ENCODE measurements at places on chromosomes 5 and 9.

GRCh38 chr5:129080766-129081165 lies 13.8 kb upstream of the ISOC1 start:
- DNase-seq: no peak

GRCh38 chr5:157126-157715 lies 34.1 kb upstream of the LRRC14B start:
- DNase-seq: no peak

DNA sequence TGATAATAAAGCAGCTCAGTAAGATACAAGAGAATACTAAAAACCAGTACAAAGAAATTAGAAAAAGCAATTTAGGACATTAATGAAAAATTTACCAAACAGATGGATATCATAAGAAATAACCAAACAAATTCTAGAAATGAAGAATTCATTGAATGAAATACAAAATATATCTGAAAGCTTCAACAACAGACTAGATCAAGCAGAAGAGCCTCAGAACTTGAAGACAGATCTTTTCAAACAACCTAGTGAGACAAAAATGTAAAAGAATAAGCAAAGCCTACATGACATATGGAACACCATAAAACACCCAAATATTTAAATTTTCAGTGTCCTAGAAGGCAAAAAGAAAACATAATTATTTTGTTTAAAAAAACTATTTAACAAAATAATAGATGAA lies 66.9 kb downstream of the SKIC3 start:
- no peak for DNase-seq

- no peak for DNase-seq
Observed at GRCh38 chr9:137148661-137149060, 9.7 kb downstream of the GRIN1 start.

DNA sequence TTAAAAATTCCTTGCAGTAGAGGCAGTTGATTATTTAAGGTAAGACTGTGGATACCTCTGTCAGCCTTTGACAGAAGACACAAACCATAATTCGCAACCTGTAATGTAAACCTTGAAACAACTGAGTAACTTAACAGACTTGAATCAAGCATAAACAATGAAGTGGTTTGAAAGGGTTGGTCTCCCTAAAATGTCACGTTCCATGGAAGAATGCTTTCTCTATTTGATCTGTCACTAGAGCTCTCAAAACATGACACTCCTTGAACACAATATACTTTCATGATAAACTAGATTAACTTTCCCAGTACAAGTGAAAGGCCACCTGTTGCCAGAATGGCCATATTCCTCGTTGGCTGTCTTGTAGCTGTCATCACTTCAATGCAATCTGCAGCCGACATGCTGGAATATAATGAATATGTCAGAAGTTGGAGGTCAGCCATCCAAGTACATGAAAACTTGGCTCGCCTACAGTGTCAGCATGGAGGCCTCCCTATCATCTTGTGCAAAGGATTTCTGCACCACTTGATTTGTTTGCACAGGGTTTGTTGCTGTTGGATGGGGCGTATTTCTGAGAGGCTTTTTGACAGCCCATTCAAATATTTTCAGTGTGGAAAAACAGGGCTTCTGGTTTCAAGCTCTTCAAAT lies 228.0 kb downstream of the TLE4 start:
- DNase-seq: peak; percentile 82

GRCh38 chr5:166401391-166401790 lies 1890.1 kb upstream of the WWC1 start:
- no peak for DNase-seq

- no peak for DNase-seq
Observed at GRCh38 chr5:146704949-146705665, 173.4 kb downstream of the PPP2R2B start.

DNA sequence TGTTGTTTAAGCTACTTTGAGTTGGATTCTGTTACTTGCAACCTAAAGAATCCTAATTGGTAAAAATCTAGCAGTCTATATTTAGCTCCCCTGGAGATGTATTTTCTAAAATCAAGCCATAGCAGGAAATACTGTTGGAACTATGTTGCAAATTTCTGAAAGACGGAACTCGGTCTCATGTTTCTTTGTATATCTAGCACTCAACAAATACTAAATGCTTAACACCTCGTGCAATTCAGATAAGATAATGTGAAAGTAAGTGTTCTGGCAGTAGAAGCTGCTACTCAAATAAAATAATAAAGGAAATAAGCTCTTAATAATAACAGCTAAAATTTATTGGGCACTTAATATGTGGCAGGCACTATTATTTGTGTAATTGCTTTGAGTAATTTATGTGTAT lies 10.9 kb upstream of the PRELID2 start:
- no peak for DNase-seq

DNA sequence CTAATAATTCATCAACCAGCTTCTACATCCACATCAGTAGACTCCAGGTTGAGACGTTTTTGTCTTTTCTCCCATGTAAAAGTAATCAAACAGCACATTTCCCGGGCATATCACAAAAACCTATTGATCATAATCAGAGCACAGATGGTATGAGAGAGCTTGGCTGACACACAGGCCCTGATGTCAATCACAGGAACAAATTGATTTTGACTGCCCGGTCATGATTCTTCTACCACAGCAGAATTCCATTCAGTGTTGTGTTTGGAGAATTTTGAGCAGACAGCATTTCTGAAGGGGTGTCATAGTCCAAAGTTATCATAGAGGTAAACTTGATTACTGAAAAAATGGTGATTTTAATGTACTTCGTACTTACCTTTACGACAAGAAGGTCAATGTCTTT lies 351.1 kb downstream of the ZSWIM6 start:
- DNase-seq: no peak

GRCh38 chr9:16417161-16417560 lies 453.3 kb downstream of the BNC2 start:
- peak; percentile 90 for DNase-seq

DNA sequence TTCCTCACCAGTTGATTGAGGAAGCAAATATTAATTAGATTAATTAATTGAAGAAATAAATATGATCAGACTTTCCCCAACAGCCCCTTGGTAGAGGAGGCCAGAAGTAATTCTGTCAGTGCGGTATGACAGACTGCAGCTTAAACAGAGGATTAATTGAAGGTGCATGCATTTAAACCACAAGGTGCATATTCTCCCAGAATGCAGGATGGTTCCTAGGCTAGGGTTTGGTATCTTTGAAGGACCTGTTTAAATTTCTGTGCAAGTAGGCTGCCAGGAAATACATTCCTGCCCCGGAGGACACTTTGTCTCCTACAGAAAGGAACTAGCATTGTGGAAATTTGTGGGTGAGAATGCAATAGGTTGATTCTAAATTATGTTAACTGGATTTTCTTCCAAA lies 50.5 kb upstream of the PALM2AKAP2 start:
- DNase-seq: no peak

DNA sequence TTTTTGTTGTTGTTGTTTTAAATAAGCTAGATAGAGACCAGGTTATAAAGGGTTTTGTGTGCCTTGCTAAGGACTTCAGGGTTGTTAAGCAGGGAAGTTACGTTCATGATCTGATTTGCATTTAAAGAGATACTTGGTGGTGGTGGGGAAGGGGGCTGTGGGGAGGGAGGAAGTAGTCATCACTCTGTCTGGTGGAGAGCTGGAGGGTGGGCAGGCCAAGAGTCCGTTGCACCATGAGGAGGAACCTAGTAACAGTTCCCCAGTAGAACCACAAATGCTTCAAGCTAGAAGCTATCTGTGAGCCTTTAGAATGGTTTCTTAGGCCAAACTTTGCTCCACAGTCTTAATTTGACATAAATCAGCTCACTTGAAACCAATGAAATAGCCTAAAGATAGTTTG lies 18.7 kb upstream of the ROPN1L start:
- DNase-seq: no peak

GRCh38 chr5:173319646-173320045 lies 8.6 kb downstream of the STC2 start:
- no peak for DNase-seq

GRCh38 chr5:96752341-96753016 lies 55.3 kb downstream of the ERAP1 start:
- DNase-seq: peak; percentile 76

DNA sequence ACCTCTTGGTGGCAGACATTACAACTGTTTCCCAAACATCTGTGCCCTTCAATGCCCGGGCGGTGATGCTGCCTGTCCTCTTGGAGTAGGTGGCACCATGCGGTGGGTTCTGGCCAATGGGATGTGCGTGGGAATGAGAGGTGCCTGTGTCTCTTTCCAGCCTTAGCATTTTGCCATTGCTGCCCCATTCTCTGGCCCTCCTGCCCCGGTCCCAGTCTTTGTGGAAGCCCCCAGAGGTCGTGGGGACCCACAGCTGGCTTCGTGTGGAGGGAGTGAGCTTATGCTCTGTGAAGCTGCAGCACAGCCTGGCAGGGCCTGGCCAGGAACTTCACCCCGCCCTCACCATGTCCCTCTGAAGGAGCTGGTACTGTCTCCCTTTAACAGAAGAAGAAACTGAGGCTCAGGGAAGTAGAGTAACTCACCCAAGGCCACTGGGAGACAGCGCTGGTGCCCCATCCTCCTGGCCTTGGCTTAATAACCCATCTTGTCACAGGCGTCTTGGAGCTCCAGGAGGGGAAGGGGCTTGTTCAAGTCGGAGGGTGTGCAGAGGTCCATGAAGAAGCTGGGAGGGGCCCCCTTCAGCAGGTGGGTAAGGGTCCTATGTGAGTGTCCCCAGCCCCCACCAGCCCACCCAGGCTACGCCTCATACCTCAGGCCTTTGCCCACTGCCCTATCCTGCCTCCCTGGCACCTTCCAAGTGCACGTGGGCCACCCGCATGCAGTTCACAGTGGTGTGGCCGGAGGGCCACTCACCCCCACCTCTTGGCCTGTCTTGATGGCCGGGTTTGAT lies 173.6 kb downstream of the GAPVD1 start:
- DNase-seq: no peak

DNA sequence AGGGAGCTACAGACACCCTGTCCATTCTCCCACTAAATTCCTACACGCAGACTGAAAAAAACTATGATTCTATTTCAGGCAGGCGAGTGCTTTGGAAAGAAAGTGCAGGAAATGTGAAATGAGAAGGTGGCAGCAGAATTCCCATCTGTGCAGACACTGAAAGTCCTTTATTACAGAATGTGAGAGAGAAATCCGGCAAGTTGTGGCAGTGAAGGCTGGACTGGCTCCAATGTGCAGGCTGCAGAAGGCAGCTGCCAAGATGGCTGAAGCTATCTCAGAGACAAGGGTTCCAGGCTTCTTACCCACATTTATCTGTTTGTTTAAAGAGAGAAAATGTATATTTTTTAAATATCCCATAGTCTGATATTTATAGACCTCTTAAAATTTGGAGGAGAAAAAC lies 161.8 kb upstream of the VLDLR start:
- DNase-seq: no peak

GRCh38 chr5:145853781-145854376 lies 18.7 kb upstream of the PRELID2 start:
- no peak for DNase-seq

DNA sequence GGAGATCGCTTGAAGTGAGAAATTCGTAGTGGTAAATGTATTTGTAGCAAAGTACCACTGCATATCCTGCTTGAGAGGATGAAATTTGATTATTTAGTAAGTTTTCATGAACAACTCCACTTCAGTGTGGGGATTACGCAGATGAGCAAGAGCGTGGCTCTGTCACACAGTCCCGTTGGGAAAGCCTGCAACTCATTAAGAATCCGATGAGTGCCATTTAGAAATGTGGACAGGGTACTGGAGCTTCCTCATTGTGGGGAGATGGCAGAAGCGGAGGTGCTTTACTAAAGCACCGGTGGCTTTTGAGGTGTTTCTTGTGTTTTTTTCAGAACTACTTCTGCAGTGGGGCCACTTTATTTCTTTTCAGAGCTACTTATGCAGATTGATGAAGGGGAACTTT lies 1.4 kb downstream of the TJP2 start:
- no peak for DNase-seq

- no peak for DNase-seq
Observed at GRCh38 chr5:91022518-91022917, 360.6 kb downstream of the ARRDC3 start.

DNA sequence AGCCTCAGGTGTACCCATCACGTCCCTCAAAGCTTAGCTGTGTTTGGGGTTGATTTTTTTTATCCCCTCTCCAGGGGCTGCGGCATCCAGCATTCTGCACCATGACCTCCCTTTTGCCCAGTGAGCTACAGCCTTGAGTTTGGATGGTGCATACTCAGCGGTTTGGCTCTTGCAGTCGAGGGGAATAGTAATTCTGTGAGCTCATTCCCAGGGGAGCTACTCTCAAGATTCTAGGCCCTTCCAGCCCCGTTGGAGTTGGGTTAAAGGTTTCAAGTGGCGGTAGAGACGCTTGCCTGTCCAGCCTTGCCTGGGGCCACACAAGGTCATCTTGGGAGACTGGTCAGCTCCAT lies 102.2 kb upstream of the SPRY4 start:
- DNase-seq: peak; percentile 46

DNA sequence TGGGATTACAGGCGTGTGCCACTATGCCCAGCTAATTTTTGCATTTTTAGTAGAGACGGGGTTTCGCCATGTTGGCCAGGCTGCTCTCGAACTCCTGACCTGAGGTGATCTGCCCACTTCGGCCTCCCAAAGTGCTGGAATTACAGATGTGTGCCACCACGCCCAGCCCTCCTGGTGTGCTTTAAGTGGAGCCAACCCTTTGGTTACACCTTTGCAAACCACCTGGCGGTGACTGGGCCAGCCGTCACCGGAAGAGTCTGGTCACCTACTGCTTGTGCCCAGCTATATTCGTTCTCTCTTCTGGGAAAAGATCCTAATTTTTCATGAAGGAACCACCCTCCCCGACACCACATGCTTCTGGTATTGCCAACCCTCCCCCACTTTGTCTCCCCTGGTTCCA lies 35.9 kb downstream of the COL23A1 start:
- no peak for DNase-seq

GRCh38 chr5:150120617-150121447 lies 34.5 kb upstream of the CSF1R start:
- no peak for DNase-seq

- DNase-seq: no peak
Observed at GRCh38 chr5:76720988-76721569, 5.2 kb downstream of the F2R start.

DNA sequence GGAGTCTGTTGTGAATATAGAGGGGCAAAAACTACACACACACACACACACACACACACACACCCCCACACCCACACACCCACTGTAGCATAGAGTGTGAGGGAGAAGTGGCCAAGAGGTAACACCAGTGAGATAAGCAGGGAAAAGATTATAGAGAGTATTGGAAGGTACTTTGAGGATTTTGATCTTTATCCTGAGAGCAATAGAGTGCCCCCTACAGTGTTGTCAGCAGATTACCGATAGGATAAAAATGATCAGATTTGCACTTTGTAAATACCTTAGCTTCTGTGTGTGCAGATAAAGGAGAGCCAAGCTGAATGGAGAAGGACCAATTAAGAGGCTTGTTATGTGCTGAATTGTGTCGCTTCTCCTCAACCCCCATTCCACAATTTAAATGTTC lies 32.3 kb downstream of the ERCC6L2 start:
- no peak for DNase-seq

GRCh38 chr9:70113403-70114022 lies 69.9 kb downstream of the MAMDC2 start:
- DNase-seq: peak; percentile 77

- peak; percentile 73 for DNase-seq
Observed at GRCh38 chr9:132769906-132770769, 99.9 kb downstream of the GTF3C4 start.

- DNase-seq: peak; percentile 4
Observed at GRCh38 chr9:37038302-37038942, 4.4 kb upstream of the PAX5 start.

Measured in astrocyte of the hippocampus (primary cell).